Suppressor macrophage (primary cell): ENCODE measurements at places on chromosomes 16 and 17.

DNA sequence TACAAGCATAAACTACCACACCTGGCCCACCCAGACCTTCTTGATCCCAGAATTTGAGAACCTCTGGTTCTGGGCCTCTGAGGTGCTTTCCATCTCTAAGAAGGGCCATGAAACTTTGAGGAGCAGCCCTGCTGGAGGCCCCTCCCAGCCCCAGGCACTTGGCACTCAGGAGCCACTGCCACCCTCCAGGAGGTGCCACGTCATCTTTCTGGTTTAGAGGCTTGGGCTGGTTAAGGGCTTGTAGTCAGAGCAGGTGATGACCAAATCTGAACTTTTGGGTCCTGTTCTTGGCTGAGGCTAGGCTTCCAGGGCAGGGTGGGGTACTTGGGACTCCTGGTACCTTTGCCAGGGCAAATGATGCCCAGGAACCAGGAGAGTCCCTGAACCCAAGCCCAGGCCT lies 13.8 kb upstream of the DLX4 start:
- DNase-seq, result no peak

GRCh38 chr16:12017558-12017957 lies 41.0 kb downstream of the SNX29 start:
- DNase-seq, result no peak

- DNase-seq, result no peak
Measured at GRCh38 chr16:12295395-12295794, 318.9 kb downstream of the SNX29 start.

DNA sequence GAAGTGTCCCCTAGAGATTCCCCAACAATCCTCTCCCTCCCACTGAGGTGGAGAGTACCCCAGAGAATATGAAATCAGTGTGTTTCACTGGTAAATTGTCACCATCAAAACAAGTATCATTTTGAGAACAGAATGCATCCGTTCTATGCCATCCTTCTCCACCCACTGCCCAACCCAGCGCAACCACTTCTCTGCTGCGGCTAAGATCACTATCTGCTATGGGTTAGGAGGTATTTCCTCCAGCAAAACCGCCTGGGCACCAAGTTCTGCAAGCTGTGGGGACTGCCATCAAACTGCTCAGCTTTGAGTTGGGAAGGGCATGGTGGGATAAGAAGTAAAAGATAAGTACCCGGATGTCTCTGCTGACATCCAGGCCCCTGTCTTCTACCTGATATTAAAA lies 24.4 kb downstream of the CNTNAP1 start:
- no peak for DNase-seq

DNA sequence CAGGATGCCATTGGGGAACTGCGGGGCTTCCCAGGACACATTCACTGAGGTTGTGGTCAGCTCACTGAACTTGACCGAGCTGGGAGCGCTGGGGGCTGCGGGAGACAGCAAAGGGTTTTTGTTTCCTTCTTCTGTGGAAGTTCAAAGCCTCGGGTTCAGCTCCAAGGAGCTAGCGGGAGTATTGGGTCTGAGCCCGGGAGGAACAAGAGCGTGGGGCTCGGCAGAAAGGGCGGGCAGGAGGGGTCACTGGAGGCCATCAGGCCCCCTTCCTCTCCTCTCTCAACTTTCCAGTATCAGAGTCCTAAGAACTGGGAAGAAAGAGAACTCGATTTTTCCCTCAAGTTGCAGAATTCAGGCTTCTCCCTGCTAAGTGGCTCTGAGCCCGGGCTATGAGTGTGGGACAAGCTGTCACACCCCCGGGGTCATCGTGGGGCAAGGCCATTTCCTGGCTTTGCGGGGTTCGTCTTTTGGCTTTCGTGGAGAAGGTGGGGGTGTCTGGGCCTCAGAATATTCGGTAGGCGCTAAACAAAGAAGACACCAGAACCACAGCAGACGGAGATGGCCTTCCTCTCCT lies 53.6 kb upstream of the CDC42EP4 start:
- no peak for DNase-seq

DNA sequence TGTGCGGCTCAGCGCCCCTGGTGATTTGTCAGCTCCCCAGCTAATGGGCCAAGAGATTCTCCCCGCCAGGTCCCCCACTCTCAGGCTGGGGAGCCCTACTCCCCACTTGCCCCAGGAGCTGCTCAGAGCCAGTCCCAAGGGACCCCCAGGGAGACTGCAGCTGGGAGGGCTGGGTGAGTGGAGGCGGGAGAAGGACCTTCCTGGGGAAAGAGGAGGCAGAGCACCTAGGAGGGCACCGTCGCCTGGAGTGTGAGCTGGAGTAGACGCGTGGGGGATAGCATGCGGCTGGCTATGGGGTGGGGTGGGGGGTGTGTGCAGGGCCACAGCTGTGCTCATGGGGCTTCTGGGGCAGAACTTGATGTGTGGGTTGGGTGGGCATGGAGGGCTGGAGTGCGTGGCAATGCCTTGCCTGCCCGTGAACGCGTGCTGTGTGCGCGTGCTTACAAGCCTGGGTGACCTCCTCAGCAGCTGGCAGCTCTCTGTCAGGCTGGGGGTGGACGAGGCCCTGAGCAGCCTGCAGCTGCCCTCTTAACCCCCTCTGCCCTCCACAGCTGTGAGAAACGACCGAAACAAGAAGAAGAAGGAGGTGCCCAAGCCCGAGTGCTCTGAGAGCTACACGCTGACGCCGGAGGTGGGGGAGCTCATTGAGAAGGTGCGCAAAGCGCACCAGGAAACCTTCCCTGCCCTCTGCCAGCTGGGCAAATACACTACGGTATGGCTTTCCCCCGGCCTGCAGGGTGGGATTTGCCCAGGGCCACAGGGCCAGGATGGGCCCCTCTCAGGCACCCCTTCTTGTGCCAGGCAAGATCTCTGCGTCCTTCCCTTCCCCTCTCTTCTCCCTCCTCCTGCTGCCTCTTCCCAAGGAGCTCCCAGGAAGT lies 12.9 kb downstream of the GJD3 start:
- DNase-seq, result no peak

- no peak for DNase-seq
Measured at GRCh38 chr16:2190659-2191445, 5.6 kb downstream of the CASKIN1 start.
